CMK (cell line): ENCODE measurements at places on chromosomes 7 and 10.

DNA sequence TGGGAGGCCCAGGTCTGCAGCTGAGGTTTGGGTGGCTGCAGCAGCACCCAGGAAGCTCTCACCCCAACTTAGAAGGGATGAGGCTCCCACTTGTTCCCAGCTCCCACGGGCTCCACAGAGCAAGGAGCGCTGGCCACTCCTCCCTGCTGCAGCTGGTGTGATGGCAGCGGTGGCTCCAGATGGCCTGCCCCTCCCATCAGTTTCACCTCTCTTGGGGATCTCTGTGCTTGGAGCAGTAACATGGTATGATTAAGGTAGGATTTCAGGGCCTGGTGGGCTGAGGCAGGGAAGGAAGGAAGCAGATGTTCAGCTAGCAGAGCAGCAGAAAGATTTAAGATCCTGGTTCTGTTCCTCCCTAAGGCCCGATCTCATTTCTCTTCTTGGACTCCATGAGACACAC is 66.8 kb upstream of the KIF5B start:
- DNase-seq: no peak

DNA sequence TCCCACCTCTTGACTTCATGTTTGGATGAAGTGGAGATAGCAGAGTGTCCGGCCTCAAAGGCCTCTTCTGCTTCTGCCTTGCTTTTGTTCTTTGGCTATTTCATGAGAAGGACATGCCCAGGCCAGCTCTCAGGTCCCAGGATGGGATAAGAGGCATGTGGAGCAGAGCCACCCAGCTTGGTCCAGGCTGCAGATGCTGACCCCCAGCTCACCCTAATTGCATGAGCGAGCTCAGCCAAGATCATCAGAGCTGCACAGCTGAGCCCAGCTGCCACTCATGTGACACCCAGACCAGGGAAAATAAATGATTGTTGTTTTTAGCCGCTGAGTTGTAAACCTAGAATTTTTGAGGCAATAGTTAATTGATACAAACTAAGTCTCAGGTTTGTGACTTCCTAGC is 230.0 kb downstream of the PHF14 start:
- no peak for DNase-seq

DNA sequence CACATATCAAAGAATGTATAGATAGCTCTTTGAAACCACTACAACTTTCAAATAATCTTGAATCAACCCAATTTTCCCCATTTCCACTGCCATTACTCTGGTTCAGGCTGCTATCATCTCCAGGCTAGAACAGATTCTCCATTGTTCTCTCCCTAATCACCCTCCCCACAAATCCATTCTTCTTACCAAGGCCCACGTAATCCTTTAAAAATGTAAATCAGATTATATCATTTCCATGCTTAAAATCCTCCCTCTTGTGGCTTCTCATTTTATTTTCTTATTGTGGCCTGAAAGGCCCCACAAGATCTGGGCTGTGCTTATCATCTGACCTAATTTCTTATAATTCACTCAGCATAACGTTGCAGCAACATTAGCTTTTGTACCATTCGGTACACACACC is 3.0 kb upstream of the PON1 start:
- no peak for DNase-seq

DNA sequence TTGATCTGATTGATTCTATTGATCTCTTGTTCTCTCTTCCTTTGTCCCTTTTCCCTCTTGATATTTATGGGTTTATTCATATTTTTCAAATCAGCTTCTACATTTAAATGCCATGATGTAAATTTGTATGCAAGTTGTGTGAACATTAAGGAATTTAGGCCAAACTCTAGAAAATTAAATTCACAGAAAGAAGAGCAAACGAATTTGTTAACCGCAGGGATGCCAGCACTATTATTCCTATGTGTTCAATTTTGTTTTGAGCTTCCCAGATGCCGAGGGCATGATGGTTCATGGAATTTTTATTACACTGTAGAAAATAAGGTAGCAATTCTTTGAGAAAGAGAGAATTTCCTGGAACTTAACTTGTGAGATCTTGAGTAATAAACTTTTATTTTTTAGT is 220.9 kb downstream of the BUB3 start:
- DNase-seq: no peak

DNA sequence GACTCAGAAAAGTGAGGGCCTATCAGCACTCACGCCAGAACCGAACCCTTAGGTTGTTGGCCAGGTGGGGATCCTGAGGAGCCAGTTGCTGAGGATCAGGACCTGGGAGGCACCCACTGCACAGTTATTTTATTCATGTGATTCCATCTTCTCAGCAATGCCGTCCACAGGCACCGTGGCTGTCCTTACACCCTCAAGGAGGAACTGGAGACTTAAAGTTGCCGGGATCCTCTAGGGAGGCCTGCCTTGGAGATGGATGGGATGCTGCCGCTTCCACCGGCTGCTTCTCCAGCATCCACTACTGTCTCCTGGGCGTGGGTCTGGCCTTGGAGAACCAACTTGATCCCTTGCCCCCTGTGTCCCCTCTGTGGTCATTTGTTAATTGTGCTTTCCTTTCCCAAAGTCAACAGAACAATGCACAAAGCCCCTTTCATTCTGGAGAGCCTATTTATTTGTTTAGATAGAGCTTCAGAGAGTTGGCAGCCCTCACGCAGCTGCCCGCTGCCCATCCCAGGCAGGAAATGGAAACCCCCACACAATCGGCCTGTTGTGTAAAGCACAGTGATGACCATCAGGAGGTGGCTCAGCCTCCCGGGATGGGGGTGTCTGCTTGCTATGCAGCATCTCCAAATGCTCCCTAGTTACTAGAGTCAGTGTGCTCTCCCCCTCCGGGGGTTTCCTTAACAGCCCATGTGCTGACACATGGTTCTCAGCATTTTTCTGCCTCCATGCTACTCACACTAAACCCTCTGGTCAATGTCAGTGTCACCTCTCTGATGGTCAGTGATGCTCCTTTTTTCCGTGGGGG is 52.9 kb upstream of the IGFBP3 start:
- DNase-seq: no peak

- DNase-seq: no peak
Observed at GRCh38 chr7:102040569-102040968, 223.1 kb downstream of the CUX1 start.

DNA sequence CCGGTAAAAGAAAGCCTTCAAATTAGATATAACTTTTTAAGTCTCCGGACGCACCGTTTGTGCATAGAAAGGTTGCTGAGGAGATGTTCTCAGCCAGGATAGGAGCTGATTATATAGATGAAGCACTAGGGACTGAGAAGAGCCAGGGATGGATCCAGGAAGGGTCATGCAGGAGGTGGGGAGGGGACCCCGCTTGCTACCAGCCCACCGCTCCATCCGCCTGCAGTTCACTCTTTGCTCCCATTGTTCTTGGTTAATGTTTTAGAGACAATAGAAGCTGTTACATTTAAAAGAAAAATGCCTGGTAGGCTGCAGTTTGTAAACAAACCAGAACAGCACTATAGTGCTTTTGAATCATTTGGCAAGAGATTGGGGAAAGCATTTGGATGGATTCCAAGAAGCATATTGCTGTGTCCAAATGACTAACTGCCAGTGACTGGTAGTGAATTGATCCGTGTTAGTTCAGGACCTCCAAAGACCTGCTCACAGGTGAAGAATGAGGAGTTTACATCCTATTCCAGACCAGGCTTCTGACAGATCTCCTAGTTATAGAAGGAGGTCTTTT is 175.9 kb upstream of the TAC1 start:
- DNase-seq: no peak

- no peak for DNase-seq
Observed at GRCh38 chr7:54278847-54279246, 263.3 kb upstream of the VSTM2A start.

DNA sequence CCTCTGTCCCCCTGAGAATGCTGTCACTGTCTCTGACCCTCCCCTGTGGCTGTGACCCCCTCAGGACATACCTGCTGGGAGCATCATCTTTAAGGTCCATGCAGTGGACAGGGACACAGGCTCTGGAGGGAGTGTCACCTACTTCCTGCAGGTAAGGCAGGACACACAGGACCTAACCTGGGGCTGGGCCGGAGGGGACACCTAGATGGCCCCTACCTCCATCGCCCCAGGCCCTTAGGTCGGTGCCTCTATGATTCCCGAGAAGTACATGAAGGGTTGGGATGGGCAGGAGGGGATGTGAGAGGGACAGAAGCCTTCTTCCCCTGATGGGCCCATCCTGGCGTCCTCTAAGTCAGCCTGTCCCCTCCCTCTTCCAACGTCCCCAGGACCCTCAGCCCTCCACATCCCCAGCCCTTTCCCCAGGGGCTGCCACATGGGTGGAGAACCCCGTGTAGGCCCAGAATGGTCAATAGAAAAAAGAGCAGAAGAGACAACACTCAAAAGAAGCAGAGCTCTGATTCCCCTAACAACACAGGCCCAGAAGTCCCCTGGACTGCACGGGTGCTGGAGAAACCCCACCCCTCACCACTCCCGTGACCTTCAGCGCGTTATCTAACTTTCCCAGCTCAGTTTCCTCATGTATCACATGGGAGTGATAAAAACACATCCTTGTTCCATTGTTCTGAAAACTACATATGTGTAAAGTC is 6.4 kb downstream of the CDHR1 start:
- no peak for DNase-seq

DNA sequence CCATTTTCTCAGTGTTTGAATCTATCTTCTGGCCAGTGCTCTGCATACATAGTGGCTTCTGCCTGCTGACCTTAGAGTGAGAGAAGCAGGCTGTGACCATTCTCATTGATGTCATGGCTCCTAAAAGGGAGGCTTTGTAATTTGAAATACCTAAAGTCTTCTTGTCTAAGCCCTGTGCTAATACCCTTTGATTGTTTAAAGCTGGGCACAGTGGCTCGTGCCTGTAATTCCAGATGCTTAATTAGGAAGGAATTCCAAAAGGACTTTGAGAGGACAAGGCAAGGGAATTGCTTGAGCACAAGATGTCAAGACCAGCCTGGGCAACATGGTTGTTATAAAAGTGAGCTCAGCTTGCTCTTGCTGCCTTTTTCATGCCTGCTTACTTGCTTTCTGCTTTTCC is 81.7 kb downstream of the APBB1IP start:
- no peak for DNase-seq

GRCh38 chr7:17242504-17242903 is 55.9 kb upstream of the AHR start:
- no peak for DNase-seq

- DNase-seq: no peak
Observed at GRCh38 chr7:151384776-151385625, 24.8 kb downstream of the WDR86 start.
